ENCODE measurements at places on chromosomes 4 and X.

GRCh38 chr4:129455482-129455881, 359.5 kb downstream of the C4orf33 start:
- no peak for DNase-seq

DNA sequence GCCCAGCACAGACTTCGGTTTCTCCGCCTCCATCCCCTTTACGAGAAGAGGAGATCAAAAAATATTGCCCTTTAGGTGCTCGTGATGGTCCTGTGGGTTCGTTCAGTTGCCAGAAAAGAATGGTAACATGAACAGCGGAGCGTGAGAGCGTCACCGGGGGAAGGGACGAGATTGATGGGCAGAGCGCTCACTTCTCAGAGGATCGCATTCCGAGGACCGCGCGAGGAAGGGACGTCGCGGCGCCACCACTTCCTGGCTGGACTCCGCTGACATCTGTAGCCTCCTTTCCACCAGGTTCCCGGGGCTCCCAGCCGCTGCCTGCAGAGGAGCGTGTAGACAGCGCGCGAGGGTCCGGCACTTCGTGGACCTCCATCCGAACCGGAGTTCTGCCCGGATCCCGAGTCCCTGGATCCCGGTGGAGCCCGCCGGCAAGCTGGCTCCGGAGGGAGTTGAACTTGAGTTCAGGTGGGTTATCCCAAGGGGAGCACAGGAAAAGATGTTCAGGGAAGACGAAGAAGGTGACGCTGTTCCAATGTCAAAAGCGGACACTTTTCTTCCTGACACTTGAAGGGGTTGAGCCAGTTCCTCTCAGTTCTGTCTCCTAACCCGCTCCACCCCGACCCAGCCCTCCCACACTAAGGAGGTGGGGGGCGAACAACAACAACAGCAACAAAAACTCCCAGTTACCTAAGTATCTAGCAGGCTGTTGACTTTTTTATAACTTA, 484 bp downstream of the GALNTL6 start:
- no peak for DNase-seq

DNA sequence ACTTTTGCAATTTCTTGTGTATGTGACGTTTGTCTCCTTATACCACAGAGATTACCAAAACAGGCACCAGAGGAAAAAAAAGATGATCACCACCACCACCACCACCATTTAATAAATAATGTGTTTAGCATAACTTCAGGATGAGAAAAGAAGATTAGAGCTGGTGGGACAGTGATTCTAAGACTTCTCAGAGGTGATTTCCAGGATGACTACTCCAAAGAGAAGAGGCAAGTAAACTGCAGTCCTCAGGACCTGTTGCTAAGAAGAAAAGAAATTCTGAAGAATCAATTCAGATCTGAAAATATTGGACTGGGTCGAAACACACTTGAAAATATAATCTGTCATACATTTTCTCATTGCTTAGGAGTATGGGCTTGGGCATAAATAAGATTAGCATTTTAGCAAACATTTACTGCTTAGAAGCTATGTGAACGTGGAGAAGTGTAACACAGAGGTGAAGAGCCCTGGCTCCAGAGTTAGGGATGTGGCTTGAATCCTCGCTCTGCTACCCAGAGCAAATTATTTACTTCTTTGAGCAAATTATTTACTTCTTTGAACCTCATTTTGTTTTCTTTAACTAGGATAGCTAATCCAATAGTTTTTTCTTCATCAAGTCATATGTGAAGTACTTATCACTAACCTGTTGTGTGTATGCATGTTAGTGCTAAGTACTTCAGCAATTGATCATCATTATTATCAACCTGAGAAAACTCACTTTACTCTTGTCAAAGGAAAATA, 10.5 kb upstream of the YTHDC1 start:
- DNase-seq, result no peak

DNA sequence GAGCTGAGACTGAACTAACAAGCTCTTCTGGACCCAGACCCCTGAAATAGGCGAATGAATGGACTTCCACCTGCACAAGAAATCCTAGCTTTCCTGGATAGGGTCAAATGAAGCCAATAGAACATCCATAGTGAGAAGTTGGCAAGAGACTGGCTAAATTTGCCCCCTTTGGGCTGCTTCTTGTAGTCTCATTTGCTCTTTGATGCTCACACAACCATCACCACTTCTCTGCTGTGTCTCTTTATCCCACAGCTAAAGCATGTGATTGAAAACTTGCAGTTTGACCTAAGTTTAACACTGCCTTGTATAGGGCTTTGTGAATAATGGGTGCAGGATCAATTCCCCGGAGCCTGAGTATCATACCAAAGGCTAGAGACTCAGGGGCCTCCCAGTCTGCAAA, 38.2 kb downstream of the NLGN3 start:
- DNase-seq, result no peak

GRCh38 chr4:150867148-150867547, 147.9 kb downstream of the LRBA start:
- no peak for DNase-seq

DNA sequence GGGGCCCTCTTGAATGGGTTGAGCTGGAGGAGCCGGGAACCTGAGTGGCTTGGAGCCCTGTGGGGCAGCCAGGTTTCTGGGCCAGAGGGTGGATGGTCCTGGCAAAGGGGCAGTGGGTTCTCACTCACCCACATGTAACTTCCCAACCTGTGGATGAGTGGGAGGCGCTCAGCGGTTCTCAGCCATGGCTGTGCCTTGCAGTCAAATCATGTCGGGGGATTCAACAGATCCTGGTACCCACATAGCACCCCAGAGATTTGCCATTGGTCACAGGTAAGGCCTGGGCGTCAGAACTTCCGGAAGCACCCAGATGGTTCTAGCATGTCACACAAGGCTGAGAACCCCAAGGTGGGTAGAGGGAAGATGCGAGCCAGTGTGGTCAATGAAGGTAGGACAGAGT, 21.9 kb upstream of the CLCN4 start:
- no peak for DNase-seq

GRCh38 chr4:2246384-2247127, 4.6 kb upstream of the HAUS3 start:
- DNase-seq, result no peak

All from stimulated activated CD8-positive, alpha-beta memory T cell treated with anti-CD3 and anti-CD28 coated beads, Interleukin-4, amount 100 ng/mL, for 4 hours (primary cell).